Stimulated activated CD8-positive, alpha-beta memory T cell treated with anti-CD3 and anti-CD28 coated beads, Interleukin-15, amount 100 ng/mL, for 24 hours (primary cell): ENCODE measurements at places on chromosomes 4 and X.

DNA sequence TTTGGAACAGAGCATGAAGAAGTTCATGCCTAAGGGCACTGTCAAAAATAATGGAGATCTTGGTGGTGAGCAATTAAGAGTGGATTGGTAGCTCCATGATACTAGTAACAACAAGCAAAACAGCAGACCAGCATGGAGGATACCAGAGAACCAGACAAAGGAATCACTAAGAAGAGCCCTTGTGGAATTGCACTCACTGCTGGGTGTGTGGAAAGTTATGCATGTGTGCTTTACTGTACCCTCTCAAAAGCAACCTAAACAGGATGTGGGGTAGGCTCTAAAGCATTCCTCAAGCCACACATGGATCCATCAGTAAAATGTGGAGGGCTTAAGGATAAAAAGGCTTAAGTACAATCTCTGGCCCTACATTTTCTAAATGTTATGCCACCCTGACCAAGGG is 69.5 kb downstream of the AR start:
- no peak for DNase-seq

- no peak for DNase-seq
Observed at GRCh38 chr4:96473246-96473645, 633.4 kb downstream of the PDHA2 start.

GRCh38 chrX:30151964-30152363 is 63.4 kb upstream of the MAGEB2 start:
- DNase-seq: no peak

GRCh38 chrX:40310016-40310415 is 212.3 kb upstream of the BCOR start:
- no peak for DNase-seq

- no peak for DNase-seq
Observed at GRCh38 chr4:187883836-187884475, 111.6 kb upstream of the ZFP42 start.

DNA sequence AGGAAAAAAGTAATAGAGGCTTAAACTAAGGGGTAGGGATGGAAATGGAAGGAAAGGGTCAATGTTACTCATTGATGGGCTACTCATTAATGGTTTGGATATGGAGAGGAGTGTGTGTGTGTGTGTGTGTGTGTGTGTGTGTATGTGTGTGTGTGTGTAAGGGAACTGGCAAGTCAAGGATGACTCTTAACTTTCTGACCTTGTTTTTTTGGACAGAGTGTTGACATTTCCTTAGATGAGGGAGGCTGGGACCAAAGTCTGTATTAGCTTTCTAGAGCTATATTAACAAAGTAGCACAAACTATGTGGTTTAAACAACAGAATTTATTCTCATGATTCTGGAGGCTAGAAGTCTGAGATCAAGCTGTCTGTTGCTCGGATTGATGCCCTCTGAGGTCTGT is 202.7 kb downstream of the GBA3 start:
- no peak for DNase-seq

GRCh38 chr4:142267101-142267500 is 579.0 kb downstream of the INPP4B start:
- no peak for DNase-seq

GRCh38 chr4:10179957-10180602 is 63.5 kb upstream of the WDR1 start:
- DNase-seq: no peak

DNA sequence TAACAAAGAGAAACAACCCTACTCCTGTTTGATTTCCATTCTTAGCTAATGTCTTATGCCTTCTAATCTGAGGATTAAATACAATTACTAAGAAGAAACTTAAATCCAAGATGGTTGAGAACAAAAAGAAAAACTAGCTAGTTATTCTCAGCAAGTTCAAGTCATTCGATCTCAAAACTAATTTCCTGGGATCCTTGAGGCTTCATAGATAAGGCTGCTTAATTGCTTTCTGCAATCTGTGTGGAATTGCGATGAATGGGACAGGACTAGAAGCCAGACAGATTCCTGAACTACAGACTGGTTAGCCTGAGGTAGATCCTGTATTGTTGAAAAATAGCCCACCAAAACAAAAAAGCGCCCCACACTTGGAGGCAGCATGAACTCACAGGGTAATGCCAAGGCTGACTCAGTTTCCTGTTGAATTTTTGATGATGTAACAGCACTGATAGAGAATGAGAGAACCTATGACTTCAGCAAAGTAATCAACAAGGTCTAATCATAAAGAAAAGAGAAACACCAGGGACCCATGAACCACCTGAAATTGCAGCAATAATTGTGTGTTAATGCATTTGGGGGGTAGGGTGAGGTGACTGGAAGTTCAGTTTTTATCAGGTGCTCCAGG is 33.9 kb downstream of the KLHL15 start:
- DNase-seq: no peak
